ENCODE measurements at places on chromosomes 16 and 17.

- DNase-seq, result no peak
Measured at GRCh38 chr16:49700251-49701064, 155.5 kb downstream of the ZNF423 start.

DNA sequence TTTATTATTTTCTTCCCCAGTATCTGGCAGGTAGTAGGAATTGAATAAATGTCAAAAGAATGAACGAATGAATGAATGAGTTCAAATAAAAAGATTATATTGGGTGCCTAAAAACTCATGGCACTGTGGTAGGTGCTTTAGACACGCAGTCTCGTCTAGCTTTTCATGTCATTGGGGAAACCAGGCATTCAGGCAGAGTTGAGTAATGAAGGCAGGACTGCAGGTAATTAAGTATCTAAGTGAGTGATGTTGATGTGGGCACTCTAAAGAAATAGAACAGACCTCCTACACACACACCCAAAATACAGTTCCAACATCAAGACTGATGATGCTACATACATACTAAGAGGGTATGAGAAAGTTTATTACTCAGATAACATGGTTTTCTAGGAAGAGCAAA is 96.6 kb downstream of the ZNF18 start:
- no peak for DNase-seq

DNA sequence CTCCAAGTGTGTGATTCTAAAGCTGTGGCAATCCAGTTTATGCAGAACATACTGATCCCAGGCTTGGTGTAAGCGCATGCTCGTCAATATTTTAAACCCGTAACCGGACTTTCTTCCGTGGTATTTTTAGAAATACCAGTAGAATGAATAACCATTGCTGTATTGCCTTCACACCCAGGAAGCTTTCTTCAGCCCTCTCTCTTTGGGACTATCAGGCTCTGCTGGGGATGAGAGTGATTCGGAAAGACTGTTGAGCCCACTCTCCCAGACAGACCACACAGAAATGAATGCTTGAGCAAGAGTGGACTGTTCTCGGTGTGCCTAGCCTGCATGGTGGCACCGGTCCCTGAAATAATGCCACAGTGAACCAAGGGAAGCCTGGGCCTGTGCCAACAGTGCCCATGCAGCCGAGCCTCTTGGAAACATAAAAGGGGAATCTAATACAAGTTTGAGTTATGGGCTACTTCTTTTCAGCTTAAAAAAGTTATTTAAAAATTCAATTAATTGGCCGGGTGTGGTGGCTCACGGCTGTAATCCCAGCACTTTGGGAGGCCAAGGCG is 89.9 kb upstream of the ELAC2 start:
- no peak for DNase-seq

- DNase-seq, result peak; percentile 28
Measured at GRCh38 chr16:67447508-67448076, 16.7 kb downstream of the HSD11B2 start.

GRCh38 chr17:50480854-50481490 is 2.3 kb downstream of the RSAD1 start:
- DNase-seq, result no peak

DNA sequence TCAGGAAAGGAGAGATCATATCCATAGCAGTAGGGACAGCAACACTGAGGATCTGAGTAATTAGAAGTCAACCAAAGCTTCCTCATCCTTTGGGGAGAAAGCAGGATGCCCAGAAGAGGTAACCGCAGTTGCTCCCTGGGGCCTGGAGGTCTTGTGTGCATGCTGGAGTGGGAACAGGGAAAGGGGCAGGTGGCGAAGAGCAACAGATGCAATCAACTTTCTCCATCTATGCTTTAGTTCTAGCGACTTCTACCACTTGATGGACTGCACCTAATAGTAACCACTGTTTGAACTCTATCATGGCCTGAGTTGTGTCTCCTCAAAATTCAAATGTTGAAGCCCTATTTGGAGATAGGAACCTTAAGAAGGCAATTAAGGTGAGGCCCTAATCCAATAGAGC is 503.8 kb downstream of the NPIPA7 start:
- DNase-seq, result no peak

- no peak for DNase-seq
Measured at GRCh38 chr17:34384271-34384670, 21.2 kb upstream of the CCL1 start.

GRCh38 chr17:45389354-45389753 is 43.3 kb downstream of the ARHGAP27 start:
- DNase-seq, result no peak

- no peak for DNase-seq
Measured at GRCh38 chr17:61393904-61394629, 5.6 kb upstream of the TBX2 start.

- no peak for DNase-seq
Measured at GRCh38 chr17:76410328-76410965, 26.0 kb downstream of the SPHK1 start.

DNA sequence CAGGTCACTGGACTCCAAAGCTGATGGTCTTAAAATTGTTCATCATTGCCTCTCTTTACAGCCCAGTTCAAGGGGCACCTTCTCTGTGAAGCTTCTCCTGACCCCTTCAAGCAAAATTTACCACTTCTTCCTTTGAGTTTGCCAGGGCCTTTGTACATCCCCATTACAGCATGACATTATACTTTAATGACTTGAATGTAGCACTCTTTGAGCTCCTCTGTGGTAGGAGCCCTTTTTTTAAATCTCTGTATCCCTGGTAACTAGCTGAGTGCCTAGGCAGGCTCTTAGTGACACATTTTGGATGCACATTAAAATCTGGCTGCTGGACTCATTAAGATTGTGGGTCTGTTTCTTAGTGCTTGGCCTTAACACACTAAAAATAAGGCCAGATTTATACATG is 412.1 kb downstream of the CA10 start:
- no peak for DNase-seq

DNA sequence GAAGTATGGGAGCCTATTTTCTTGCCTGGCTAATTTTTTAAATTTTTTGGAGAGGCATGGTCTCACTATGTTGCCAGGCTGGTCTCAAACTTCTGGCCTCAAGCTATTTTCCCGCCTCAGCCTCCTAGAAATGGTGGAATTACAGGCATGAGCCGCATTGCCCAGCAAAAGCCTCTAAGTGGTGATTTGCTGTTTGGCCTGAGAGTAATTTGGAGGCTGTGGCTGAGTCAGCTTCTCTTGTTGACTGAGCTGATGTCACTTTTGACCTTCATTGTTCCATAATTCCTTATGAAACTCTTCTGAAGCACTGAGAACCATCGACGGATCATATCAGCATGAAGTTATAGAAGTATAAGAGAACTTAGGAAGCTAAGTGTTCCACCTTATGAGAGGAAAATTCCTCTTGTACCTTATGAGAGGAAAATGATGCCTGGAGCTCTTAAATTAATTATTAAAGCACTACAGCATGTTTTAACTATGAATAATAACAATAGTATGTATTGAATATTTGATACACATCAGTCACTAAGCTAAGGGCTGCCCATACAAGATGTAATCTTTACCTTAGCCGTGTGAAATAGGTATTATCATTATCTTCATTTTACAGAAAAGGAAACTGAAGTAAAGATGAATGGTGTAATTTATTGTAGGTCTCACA is 220.8 kb upstream of the MON1B start:
- DNase-seq, result no peak

GRCh38 chr16:2497116-2497630 is 16.6 kb upstream of the ATP6V0C start:
- no peak for DNase-seq

DNA sequence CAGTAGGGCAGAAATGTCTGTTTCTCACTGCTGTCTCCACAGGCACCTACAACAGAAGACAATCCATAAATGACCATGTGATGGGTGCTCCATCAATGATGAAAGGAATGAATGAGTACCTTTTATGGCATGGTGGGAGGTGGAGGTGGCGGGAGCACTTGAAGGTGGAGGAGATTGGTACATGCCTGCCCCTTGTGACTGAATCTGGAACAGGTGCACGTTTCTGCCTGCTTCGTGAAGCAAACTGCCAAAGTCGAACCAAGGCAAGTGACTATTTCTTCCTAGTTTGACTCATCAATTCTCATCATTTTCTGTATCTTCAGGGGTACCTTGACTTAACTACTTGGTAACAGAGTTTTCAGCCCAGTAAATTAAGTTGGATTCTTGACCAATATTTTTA is 25.4 kb downstream of the CDRT15 start:
- no peak for DNase-seq

- no peak for DNase-seq
Measured at GRCh38 chr16:88856122-88856827, 472 bp downstream of the GALNS start.

- no peak for DNase-seq
Measured at GRCh38 chr17:18254888-18255649, 3.5 kb downstream of the FLII start.

GRCh38 chr17:76925441-76925891 is 57.3 kb downstream of the MGAT5B start:
- no peak for DNase-seq

GRCh38 chr16:78584213-78584860 is 484.9 kb downstream of the WWOX start:
- DNase-seq, result no peak

- DNase-seq, result no peak
Measured at GRCh38 chr17:79435962-79436361, 174.9 kb downstream of the RBFOX3 start.

DNA sequence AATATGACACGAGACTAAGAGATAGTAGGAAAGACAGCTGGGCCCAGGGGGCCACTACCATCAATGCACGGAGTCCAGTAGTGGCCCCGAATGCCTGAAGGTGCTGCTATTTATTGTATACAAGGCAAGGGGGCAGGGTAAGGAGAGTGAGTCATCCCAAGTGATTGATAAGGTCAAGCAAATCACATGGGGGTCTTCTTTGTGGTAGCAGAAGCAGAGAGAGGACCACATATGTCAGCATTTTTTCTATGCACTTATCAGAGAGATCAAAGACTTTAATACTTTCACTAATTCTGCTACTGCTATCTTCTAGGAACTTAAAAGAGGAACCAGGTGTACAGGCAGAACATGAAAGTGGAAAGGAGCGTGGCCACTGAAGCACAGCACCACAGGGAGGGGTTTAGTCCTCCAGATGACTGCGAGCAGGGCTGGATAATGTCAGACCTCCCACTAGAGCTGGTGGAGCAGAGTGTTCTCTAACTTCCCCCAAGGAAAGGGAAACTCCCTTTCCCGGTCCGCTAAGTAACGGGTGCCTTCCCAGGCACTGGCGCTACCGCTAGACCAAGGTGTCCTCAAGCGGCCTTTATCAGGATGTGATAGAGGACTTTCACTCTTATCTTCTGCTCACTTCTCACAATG is 26.4 kb upstream of the ARL4D start:
- DNase-seq, result no peak

GRCh38 chr16:13106464-13106863 is 205.1 kb downstream of the SHISA9 start:
- DNase-seq, result no peak

DNA sequence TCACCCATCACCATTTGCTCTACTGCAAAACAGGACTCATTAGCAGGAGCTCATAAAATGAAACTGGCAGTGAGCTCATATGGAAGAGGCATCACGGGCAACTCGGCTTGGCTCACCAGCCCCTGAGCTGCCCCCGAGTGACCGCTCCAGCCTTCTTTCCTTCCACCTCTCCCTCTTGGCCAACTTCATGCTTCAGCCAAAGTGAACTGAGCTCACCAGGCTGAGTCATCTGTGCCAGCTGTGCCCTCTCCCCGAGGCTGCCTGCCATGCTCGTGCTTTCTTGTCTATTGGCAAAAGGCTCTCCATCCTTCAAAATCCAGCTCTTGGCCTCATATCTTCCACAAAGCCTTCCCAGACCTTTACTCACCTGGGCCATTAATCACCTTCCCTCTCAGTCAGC is 391.4 kb downstream of the WWOX start:
- DNase-seq, result no peak

DNA sequence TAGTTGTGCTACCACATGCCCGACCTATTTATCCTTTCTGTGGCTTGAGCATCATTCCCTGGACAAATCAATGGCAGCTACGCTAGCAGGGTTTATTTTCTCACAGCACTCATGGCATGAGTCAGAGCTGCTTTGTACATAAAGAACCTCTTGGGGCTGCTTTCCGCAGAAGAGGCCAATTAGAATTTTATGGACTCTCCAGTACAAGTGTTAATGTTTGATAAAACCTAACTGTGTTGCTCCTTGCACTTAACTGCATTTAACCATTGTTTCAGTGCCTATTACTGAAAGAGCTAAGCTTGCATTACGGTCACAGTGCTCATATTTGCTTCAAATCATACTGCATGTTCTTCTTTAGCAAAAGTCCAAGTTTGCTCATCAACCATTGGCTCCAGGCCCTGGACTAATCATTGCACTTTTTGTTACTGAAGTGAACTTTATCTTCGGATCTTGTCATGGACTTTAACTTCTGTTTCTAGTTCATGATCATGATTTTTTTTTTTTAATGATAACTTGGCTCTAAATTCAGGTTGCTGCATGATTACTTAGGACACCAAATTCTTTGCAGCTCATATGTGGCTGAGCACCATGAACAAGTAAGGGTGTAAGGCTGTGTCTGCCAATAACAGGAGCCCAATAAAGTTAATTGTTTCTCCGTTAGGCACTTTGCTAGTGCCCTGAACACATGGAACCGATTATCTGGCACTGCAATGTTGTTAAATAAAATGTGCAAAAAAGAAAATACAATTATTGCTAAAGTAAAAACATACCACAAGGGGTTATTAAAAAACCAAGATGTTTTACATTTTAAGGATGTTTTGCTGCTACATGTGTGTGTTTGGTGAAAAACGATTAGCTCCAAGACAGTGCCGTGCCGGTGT is 492.2 kb downstream of the KCNJ2 start:
- DNase-seq, result no peak

DNA sequence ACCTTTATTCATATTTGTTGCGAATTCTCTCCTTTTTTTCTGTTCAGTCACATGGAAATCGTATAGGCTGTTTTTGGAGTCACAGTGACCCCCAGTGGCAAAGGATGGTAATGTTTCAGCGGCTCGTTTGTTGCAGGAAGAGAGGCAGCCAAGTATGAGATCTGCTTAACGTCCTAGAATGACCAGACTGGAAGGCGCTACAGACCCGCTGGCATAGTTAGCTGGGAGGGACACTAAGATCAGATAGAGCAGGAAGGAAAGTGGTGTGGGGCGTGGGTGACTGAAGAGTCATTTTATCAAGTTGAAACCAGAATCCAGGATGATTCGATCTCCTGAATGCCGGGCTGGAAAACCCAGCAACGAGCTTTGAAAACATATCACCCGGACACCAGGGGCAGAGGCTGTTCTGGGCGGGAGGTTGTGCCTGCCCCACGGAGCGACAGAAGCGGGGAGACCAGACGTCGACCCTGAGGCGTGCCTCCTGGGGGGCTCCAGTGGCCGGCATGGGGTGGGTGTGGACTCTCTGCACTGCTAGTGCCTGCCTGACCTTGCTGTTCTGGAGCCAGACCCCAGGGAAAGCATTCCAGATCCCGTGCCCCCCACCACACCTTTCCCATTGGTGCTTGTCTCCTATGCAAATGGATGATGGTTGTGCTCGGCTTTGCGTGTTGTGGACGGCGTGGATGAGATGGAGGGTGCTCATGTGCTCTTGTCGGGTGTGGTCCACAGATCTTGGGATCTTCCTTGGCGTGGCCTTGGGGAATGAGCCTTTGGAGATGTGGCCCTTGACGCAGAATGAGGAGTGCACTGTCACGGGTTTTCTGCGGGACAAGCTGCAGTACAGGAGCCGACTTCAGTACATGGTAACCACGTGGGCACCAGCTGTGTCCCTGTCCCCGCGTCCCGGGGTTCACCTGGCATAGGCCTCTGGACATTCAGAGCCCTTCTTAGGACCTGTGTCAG is 7.7 kb downstream of the IL34 start:
- DNase-seq, result peak; percentile 58

Data from naive thymus-derived CD4-positive, alpha-beta T cell (primary cell).